ENCODE measurements at places on chromosomes 12 and 14. TPM values are rescaled to one million over a fixed set of nuclear protein-coding genes. Genes with fewer than 3 reads are reported as not detected.

DNA sequence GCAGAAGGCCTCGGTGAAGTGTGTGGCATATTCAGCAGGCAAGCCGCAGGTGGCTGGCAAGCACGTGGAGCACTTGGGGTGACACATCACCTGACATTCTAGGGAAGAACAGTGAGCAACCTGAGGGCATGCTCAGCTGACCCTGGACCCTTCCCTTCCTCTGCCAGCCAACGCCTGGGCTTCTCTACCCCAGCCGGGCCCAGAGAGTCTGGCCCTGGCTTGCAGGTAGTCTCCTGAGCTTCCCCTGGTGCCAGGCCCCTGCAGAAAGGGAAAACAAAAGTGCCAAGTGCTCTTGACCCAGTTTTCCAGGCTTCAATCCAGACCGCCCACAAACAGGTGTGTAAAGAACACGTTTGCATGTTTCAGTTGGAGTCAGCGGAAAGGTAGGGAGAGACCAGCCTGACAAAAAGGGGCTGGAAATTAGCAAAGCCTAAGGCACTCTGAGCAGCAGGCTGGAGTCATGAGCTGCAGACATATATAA is 45.7 kb downstream of the PRKAB1 start:
- DNase-seq, result no peak

- no peak for DNase-seq
Measured at GRCh38 chr14:102696856-102697495, 80.3 kb upstream of the TRAF3 start.

GRCh38 chr12:98352218-98352811 is 163.1 kb upstream of the TMPO start:
- DNase-seq, result peak; percentile 77

- no peak for DNase-seq
Measured at GRCh38 chr12:26451763-26452162, 256.4 kb downstream of the SSPN start.

DNA sequence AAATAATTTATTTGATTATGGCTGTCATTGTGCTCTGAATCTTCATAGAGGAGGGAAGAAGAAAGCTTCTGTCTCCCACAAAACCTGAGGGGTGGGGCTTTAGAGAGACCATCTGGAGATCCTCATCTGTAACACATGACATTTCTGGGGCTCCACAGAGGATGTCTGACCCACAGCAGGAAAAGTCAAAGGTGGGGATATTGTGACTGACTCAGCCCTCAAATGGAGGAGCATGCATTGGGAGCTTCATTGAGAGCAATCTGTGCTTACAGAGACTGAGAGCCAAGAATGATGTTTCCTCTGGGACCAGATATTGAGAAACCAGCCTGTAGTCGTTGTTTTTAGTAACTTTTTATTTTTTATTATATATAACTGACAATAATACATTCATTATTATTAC is 158.7 kb downstream of the SYT1 start:
- DNase-seq, result peak; percentile 32

- DNase-seq, result no peak
Measured at GRCh38 chr14:100602621-100603230, 15.5 kb upstream of the BEGAIN start.

- DNase-seq, result no peak
Measured at GRCh38 chr14:96580566-96580965, 78.4 kb downstream of the PAPOLA start.

DNA sequence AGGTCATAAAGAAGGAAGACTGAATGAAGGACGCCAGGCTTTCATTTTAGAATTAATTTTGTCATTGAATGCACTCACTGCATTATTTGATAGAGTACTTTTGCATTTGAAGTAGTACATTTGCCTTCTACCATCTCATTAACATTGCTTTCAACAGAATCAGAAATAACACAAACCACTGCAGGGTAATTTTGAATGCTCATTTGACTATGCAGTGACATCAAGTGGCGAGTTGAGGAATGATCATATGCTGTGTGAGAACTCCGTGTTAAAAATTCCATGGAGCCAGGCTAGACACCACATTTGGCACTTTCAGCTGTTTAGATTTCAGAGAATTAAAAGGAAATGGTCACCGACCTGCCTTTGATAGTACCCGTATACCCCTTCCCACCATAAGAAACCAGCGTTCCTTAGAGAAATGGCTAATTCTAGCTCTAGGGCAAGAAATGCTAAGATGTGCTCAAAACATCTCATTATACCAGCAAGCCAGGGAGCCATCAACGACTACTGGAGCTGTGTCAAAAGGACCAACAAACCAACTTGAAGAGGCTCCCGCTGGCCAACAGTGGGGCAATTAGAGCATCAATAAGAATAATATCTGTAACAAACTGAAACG is 16.5 kb downstream of the HEBP1 start:
- DNase-seq, result peak; percentile 70

DNA sequence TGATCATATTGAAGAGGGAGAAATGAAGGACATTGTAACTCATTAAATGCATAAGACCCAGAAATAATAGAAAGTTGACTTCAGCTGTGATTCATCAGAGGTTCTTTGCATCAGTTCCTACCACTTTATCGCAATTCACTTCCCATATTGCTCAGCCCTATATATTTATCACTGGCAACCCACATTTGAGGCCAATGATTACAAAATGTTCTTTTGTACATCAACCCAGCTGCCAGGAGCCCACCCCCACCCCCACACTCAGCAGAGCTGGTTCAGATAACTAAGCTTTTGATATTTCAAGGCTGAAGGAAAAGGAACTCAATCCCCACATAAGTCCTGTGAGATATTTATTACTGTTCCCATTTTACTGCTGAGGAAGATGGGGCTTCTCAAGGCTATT is 51.2 kb upstream of the TMPO start:
- peak; percentile 84 for DNase-seq

DNA sequence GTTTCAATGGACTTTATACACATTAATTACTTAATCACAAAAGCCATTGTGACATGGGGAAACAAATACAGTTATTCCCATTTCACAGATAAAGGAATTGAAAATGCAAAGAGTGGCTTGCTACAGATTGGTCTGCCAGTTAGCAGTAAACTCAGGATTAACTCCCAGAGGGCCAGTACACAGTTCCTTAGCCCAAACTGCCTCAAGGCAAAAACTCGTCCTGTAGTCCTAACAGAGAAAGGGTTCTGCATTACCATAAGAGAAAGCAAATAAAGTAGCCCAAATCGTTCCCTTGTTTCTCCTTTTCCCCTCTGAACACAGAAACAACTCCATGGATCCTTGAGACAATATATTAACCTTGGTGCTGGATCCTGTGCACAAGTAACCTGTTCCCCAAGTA is 274.4 kb downstream of the LRIG3 start:
- DNase-seq, result no peak

The CLEC6A gene
- not detected for total RNA-seq

The SOAT2 gene
- total RNA-seq, result not detected

The GLTP gene
- 52.2 TPM for total RNA-seq
